ENCODE measurements at places on chromosomes 3 and 15. TPM values are rescaled to one million over a fixed set of nuclear protein-coding genes. Genes with fewer than 3 reads are reported as not detected.

The CNTN3 gene
- 2.1 TPM for total RNA-seq

The DUOXA1 gene
- total RNA-seq: 0.82 TPM

The RARRES1 gene
- total RNA-seq: 0.99 TPM

The CCDC13 gene
- total RNA-seq: not detected

The CSPG4 gene
- 595 TPM for total RNA-seq

The IL5RA gene
- total RNA-seq: not detected

The LMAN1L gene
- total RNA-seq: not detected

The CILP gene
- total RNA-seq: 0.22 TPM

The RHO gene
- not detected for total RNA-seq

The GXYLT2 gene
- 140 TPM for total RNA-seq

The UQCC5 gene
- 13.7 TPM for total RNA-seq

The HYAL1 gene
- total RNA-seq: 0.65 TPM
